ENCODE measurements at places on chromosomes 6 and 20. TPM values are rescaled to one million over a fixed set of nuclear protein-coding genes. Genes with fewer than 3 reads are reported as not detected.

The MRPL14 gene
- 97.3 TPM for total RNA-seq

The NKX2-4 gene
- not detected for total RNA-seq

The TP53TG5 gene
- total RNA-seq, result not detected

The DEFB124 gene
- not detected for total RNA-seq

The CALHM6 gene
- 0.89 TPM for total RNA-seq

The GTSF1L gene
- total RNA-seq, result not detected

The MAFB gene
- total RNA-seq, result 0.33 TPM

The BTNL2 gene
- total RNA-seq, result not detected

The RFX6 gene
- total RNA-seq, result not detected

The CLVS2 gene
- 0.12 TPM for total RNA-seq

The KHDC1 gene
- 3.9 TPM for total RNA-seq

The CCN6 gene
- total RNA-seq, result not detected

The LRRC1 gene
- 11.6 TPM for total RNA-seq

The VSX1 gene
- total RNA-seq, result not detected

The CYP39A1 gene
- total RNA-seq, result 0.44 TPM
